Ecto neural progenitor cell (in vitro differentiated cells): ENCODE measurements at places on chromosomes 5 and 9.

GRCh38 chr5:55031492-55031891 lies 7.4 kb downstream of the GZMK start:
- DNase-seq: no peak

DNA sequence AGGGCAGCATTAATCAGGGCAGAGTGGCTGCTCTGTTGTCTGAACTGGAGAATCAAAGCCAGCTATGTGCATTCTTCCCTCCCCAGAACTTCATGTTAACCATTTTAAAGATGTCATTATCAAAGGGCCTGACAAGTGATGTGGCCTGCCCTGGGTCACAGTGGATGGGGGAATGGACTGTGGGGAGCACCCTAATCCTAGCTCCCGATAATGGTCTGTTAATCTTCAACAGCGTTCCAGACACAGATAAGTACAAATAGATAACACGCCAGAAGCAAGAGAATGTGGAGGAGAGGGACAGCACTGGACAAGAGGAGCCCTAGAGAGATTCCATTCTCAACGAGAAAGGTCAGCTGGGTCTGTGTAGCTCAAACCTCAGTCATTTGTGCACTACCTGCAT lies 77.5 kb downstream of the DPYSL3 start:
- no peak for DNase-seq

DNA sequence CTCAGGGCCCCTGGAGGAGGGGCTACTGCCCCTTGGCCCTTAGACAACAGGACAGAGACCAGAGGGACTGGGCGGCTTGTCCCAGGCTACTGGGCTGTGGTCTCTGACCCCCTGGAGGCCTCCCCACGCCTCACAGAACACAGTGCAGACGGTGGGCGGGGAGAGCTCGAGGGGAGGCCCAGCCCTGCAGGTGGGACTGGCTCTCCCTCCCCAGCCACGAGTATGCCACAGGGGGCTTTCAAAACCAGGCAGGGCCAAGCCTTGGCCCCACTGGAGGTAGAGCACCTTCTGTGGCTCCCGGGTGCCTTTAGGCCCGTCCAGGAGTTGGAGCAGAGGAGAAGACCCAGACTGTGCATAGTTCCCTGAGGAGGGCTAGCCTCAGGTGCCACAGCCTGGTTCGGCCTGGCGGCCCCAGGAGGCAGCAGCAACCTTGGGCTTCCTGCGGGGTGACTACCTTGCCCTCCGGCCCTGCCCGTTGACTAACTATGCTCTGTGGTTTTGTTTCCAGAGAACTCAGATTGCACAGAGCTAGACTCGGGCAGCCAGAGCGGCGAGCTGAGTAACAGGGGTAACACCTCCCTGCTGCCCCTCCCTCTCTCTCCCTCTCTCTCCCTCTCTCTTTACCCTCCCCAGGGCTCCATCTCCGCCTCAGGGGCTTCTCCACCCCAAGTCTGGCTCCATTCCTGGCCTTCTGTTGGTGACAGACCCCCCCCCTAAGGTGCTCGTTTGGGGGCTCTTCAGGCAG lies 15.5 kb downstream of the CARD19 start:
- DNase-seq: no peak

DNA sequence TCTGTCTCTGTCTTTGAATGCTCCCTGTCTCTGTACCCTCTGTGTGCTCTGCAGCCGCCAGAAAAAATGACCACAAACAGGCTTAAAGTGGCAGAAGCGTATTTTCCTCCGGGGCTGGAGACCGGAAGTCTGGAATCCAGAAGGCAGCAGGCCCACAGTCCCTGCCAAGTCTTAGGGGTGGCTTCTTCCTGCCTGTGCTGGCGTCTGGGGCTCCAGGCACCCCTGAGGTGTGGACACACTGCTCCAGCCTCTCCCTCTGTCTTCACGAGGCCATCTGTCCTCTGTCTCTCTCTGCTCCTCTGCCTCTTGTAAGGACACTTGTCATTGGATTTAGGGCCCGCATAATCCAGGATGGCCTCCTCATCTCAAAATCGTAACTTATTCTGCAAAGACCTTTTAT lies 298.4 kb upstream of the IRX4 start:
- DNase-seq: no peak

DNA sequence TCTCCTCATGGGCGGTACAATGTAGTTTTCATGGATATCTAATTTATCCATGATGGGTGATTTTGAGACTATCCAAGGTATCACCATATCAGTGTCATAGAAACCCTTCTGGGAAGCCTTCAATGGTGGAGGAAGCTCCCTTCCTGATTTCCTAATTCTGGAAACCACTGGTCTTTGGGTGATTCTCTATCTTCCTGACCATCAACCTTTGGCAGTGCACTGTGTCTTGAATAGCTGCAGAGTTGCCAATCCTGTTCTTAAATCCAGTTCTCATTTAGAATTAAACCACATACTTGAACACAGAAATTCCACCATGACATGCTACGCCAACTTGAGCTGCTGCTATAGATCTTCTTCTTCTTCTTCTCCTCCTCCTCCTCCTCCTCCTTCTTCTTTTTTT lies 161.7 kb upstream of the KLF9 start:
- no peak for DNase-seq

GRCh38 chr5:120151181-120151580 lies 312.9 kb upstream of the PRR16 start:
- DNase-seq: no peak

DNA sequence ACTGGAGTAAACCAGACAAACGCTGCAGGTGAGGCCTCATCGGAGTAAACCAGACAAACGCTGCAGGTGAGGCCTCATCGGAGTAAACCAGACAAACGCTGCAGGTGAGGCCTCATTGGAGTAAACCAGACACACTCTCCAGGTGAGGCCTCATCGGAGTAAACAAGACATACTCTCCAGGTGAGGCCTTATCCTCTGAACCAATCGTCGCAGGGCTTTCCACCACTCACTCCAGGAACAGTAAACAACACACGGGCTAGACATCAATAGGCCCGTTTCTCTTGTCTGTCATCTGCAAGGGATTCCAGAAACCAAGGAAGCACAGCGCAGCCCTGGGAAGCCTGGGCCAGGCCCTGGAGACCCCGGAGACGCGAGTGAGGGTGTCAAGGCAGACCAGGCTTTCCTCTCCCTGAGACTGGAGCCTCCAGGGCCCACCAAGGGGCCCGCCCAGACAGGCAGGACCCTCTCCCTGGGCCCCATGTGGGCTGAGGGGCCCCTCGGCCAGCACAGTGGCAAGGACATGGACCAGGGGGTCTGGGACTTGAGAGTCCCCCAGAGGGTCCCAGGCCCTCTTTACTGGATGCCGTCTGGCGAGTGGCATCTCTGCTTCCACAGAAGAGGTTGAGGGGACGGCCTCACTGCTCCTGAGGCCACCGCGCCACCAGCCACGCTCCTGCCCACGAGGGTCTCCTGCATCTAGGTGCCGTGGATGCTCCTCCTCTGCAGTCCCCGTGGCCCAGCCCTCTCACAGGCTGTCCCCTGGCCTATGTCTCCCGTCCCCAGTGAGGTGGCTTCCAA lies 26.4 kb upstream of the NSMF start:
- DNase-seq: no peak

- DNase-seq: no peak
Measured at GRCh38 chr5:174649391-174649790, 75.0 kb upstream of the MSX2 start.

DNA sequence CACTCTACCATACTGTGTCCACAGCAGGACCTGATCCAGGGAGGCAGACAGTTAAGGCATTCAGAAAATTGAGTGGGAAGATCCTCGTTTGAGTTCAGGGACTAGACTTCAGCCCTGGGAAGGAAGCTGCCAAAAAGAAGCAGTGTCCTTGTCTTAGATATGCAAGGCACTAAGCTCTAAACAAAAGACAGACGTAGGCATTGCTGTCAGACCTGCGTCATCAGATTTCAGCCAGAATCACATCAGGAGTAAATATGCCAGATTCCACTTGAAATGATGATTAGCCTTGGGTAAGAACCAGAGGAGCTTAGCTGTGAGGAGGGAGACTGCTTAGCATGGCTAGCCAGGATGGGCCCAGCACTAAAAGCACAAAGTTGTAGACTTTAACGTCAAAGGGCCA lies 56.7 kb downstream of the MAMDC2 start:
- DNase-seq: no peak

DNA sequence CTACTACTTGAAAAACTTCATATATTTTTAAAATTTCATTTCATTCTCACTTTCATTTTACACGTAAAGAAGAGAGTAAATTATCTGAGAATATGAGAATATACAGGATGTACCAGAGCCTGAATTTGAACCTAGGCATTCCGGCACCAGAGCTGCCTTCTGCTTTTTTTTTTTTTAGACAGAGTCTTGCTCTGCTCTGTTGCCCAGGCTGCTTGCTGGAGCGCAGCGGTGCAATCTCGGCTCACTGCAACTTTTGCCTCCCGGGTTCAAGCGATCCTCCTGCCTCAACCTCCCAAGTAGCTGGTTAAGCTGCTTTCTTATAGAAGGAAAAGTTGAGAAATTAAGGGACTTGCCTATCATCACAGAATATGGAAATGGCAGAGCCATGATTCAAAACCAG lies 540.1 kb downstream of the EBF1 start:
- no peak for DNase-seq

- DNase-seq: no peak
Measured at GRCh38 chr9:129906298-129906697, 71.0 kb downstream of the USP20 start.

- no peak for DNase-seq
Measured at GRCh38 chr5:147743678-147744374, 38.7 kb downstream of the JAKMIP2 start.

DNA sequence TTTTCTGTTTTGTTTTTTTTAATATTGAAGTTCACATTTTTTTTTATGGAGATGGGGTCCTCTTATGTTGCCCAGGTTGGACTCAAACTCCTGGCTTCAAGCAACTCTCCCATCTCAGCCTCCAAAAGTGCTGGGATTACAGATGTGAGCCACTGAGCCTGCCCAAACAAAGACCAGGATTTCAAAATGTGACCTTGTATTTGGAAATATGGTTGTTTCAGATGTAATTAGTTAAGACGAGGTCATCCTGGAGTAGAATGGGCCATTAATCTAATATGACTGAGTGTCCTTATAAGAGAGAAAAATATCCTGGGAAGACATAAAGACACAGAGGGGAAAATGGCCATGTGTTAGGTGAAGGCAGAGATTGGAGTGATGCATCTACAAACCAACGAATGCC lies 340.5 kb downstream of the RAB3C start:
- DNase-seq: no peak

- no peak for DNase-seq
Measured at GRCh38 chr5:1406681-1407640, 38.3 kb downstream of the SLC6A3 start.

DNA sequence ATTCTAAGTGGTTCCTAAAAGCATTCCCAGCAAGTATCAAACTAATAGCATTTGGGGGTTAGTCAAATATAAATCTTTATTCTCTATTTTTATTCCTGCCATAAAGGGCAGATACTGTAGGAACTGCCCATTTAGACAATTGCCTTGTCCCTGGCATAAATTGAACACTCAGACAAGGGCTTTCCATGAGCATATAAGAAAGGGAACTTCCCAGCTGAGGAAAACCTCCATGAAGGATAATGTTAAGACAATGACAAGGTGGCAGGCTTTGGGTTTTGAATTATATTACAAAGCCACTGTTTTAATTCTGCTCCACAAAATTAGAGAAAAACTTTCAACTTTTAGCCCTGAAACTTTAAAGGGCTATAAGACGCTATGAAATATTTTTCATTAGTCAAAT lies 81.3 kb downstream of the ST8SIA4 start:
- no peak for DNase-seq

GRCh38 chr9:7996558-7996957 lies 197.0 kb upstream of the DMAC1 start:
- DNase-seq: no peak

GRCh38 chr5:88700121-88700520 lies 182.9 kb downstream of the MEF2C start:
- DNase-seq: no peak

DNA sequence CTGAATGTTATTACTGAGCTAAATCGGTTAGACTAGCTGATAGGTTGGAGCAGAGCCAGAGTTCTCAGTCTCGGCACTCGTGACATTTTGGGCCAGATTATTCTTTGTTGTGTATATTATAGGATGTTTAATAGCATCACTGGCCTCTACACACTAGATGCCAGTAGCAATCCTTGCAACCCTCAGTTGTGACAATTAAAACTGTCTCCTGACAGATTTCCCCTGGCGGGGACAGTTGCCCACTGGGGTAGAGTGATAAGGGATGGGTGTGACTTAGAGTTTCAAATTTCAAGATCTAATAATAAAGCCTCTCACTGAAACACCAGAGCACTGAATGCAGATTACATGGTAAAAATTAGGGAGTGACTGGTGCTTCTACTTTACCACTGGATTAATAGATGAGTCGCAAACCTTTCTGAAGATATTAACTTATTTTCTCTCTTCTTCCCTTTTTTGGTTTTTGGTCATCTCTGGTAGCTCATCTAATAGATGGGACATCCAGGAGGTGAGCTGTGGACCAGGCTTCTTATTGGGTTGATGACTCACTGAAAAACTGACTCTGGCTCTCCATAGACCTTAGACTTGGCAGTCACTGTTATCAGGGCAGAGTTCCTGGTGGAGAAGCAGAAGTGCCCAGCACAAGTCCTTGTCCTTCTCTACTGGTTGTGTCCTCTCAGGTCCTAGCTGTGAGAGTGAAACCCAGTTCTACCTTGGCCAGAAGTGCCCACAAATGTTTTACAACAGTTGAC lies 150.3 kb downstream of the UNC13B start:
- no peak for DNase-seq

DNA sequence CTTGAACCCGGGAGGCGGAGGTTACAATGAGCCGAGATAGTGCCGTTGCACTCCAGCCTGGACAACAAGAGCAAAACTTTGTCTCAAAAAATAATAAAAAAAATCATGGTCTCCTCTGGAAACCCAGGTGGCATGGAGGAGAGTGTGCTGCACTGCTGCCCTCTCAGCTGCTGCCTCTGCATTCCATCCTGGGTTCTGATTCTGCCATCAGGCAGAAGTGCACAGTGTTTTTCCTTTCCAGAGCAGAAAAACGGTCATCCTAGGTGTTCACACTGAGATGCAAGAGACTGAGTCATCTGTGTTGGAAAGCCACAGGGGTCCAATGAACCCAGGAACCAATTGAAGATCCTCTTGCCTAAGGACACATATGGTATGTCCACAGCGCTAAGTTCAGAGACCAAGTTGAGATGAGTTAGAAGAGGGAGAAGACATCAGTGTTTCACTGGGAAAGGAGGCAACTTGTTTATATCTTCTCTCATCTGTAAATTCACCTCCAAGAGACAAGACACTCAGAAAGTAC lies 88.8 kb upstream of the DMRT1 start:
- DNase-seq: no peak

DNA sequence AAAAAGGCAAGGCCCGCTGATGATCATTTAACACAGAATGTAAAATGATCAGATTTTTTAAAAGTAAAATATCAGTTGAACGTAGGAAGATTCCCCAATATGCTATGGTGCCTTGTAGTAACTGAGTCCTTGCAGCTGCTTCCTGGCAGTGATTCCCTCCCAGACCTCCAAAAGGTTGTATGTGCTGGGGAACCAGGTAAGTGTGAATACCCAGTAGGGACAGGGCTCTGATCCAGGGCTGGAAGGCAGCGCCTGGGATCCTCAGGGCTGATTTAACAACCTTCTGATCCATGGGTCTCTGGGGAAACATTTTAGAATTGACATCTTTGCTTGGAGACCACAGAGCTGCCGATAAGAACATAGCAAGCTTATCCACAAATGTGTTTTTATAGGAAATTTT lies 76.7 kb upstream of the IL6ST start:
- DNase-seq: no peak

- DNase-seq: no peak
Measured at GRCh38 chr5:91850031-91850430, 466.9 kb upstream of the ARRDC3 start.

GRCh38 chr5:155101697-155102096 lies 88.1 kb downstream of the KIF4B start:
- DNase-seq: no peak
